Kidney capillary endothelial cell (primary cell): ENCODE measurements at places on chromosomes 3 and 15.

- no peak for DNase-seq
Measured at GRCh38 chr15:86403914-86404583, 324.4 kb downstream of the AGBL1 start.

GRCh38 chr15:53022788-53023187 is 232.7 kb upstream of the ONECUT1 start:
- DNase-seq: no peak

GRCh38 chr3:172223870-172224269 is 184.5 kb downstream of the FNDC3B start:
- DNase-seq: no peak

DNA sequence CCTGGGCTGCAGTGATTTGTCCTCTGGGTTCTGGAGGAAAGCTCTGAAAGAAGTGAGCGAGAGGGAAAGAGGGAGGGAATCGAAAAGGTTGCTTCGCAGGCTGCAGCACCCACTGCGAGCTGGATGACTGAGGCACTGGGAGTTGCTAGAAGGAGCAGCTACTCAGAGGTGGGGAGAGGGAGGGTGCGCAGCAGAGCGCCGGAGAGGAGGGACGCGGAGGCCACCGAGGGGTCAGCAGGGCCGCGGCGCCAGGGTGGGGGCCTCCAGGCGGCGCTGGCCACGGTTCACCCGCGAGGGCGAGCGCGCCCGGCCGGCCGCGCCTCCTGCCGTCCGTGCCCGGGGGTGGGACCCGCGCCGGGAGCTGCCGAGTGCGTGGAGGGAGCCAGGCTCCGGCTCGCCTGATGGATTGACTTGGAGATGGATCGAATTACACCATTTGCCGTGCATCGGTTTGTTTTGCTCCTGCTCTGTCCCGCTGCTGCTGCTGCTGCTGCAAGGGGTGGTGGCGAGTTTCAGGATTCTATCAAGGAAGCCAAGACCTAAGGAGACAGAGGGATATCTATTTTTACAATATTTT is at the start of gene SEMA6D:
SEMA6D (plus strand) TSS at position 470 of the 577 bp plus-strand sequence. CDS start 42,294 bp downstream, outside the sequence.
- DNase-seq: peak; percentile 42

DNA sequence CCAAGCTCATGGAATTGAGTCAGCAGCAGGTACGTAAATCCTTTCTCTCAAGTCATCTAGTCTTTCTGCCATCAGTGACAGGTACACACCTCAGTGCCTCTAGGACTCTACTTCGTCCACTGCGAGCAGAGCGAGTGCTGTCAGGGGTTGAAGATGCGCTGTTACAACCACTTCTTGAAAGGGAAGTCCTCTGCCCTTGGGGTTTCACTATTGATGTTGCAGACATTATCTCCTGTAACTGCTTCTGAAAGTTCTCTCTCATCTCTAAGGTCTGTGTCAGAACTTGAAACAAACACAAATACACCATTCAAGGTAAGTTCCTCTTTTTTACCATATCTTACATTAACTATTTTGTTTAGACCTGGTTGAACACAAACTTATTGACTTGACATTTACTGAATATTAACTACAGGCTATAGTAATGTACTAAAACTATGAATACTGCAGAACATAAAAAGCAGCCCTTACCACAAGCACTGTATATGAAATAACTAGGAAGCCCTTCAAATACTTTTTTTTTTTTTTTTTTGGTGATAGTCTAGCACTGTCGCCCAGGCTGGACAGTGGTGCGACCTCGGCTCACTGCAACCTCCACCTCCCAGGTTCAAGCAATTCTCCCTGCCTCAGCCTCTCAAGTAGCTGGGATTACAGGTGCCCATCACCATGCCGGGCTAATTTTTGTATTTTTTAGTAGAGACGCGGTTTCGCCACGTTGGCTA is 41.5 kb downstream of the TOPBP1 start:
- DNase-seq: no peak

DNA sequence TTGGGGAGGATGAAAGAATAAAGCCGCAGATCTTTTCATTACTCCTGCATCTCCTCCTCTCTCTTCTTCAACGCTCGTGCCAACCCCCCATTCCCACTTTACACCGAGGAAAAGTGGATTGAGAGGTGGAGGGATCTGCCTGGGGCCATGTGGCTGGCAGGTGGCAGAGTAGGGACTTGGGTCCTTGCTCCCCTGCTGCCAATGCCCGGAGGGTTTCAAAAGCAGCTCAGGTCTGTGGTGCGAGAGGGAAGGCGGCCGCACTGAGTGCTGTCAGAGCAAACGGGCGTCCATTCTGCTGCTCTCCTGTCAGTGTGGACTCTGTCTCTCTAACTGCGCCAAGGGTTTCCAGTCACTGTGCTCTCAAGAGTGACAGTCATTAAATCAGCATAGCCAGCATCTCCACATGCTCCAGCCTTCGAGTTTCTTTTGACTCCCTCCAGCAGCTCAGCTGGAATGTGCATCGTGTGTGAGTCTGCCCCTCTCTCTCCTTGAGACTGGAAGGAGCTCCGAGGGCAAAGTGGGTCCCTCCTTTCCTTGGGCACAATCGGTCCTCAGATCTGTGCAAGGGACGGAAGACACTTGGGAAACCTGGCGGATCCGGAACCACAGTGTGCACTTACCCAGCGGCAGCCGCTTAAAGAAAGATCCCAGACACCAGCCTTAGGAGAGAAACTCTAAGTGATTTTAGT is 68.6 kb downstream of the VGLL4 start:
- DNase-seq: no peak

DNA sequence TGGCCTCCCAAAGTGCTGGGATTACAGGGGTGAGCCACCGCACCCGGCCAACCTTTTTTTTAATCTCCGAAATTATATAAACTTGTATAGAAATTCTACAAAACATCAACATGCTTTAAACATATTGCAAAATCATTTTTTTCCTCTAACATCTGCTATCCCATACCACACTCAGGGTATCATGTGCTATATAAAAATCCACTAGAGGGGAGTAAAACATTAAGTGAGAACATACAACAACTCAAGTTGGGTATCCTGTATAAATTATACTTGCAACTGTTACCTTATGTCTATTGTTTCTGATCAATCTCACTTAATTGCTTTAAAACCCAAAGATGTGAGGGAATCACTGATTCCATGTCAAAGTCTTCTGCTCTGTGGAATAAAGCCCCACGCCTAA is 71.9 kb upstream of the FBN1 start:
- no peak for DNase-seq
